Left lobe of liver (tissue), 2 donors: ENCODE measurements at places on chromosomes 13 and 19. TPM values are rescaled to one million over a fixed set of nuclear protein-coding genes. Genes with fewer than 3 reads are reported as not detected.

The ZNF329 gene
- 5.7 TPM for total RNA-seq

The TUBA3C gene
- total RNA-seq: not detected

The CFD gene
- 6.1 TPM for total RNA-seq

The PIK3R2 gene
- 14.8 TPM for total RNA-seq

The KLHL1 gene
- total RNA-seq: not detected

The RNASEH2B gene
- total RNA-seq: 6.8 TPM

The MCEMP1 gene
- total RNA-seq: 0.18 TPM

The RAB3A gene
- 2.1 TPM for total RNA-seq

The OR10H2 gene
- not detected for total RNA-seq

The ZNF285 gene
- 0.70 TPM for total RNA-seq

The APC2 gene
- 0.13 TPM for total RNA-seq

The C5AR1 gene
- total RNA-seq: 6.2 TPM

The NCAN gene
- total RNA-seq: 0.20 TPM

The DACH1 gene
- 1.2 TPM for total RNA-seq

The PPFIA3 gene
- 2.3 TPM for total RNA-seq

The FTL gene
- total RNA-seq: 8,713 TPM

The NCCRP1 gene
- total RNA-seq: 0.08 TPM

The SIGLEC8 gene
- total RNA-seq: 1.1 TPM

The KLK14 gene
- total RNA-seq: not detected

The PDX1 gene
- 0.70 TPM for total RNA-seq

The GIPR gene
- 0.18 TPM for total RNA-seq

The ZNF780A gene
- total RNA-seq: 15.9 TPM

The KLK12 gene
- total RNA-seq: not detected

The MISP3 gene
- total RNA-seq: 15.2 TPM

The TRPC4 gene
- total RNA-seq: 0.10 TPM

The FOXA3 gene
- total RNA-seq: 31.6 TPM

The ZNF728 gene
- total RNA-seq: not detected

The SHISA2 gene
- total RNA-seq: not detected

The GRK1 gene
- not detected for total RNA-seq

The UBXN6 gene
- total RNA-seq: 73.5 TPM
